ENCODE measurements at places on chromosomes 11 and 22. TPM values are rescaled to one million over a fixed set of nuclear protein-coding genes. Genes with fewer than 3 reads are reported as not detected.

The RFPL3 gene
- not detected for total RNA-seq

DNA sequence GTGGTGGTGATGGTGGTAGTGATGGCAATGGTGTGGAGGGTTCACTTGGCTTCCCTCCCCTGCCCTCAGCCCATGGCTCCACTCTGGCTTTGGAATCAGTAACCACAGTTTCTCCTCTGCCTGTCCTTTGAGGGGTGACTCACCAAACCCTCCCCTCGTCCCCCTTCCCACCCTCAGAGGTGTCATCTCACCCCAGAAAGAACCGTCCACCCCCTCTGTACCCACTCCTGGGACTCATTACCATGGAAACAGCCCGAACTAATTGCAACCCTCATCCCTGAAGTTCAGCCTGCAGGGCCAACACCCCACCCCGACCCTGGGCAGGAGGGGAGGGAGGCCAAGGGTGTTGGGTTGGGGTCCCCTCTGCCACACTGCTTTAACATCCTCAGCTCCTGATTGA is 26.6 kb downstream of the PHLDB1 start:
- no peak for DNase-seq

DNA sequence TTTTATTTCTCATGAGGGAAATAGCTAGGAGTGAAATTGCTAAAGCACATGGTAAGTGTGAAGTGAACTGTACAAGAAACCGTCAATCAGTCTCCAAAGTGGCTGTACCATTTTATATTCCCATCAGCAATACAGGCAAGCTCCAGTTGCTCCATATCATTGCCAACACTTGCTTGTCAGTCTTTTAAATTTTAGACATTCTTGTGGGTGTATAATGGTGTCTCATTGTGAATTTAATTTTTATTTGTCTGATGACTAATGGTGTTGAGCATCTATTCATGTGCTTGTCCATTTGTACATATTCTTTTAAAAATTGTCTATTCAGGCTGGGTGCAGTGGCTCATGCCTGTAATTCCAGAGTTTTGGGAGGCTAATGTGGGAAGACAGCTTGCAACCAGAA is 34.1 kb upstream of the SMCO4 start:
- peak; percentile 10 for DNase-seq

- DNase-seq, result no peak
Measured at GRCh38 chr11:124176925-124177715, 6.0 kb upstream of the OR10D3 start.

The VWCE gene
- total RNA-seq, result not detected

DNA sequence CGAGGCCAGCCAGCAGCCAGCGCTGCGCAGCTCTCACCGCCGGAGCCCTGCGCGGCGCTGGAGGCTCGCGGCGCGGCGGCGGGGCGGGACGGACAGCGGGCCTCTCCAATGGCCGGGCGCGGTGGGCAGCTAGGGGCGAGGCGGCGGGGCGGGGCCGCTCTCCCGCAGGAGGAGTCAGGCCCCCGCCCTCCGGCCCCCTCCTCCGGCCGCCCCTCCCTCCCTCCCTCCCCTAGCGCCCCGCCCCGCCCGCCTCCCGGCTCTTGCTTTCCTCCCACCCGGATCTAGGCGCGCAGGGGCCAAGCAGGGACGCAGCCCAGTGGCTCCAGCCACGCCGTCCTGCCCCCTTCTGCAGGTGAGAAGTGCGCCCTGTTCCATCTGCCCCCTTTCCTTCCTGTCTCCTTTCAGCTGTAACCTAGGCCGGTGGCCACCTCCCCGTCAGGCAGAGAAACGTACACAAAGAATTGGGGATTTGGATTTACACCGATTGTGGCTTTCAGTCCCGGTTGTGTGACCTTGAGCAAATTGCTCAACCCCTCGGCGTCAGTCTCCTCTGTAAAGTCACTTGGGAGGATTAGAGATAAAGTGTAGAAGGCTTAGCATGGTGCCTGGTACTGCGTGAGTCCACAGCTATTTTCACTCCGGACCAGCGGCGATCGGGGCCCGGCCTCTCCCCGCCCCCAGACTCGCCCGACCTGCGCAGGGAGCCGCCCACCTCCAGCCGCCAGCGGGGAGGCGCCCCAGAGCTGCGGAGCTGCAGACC is at the start of gene FZD4:
Gene FZD4 (minus strand): TSS at position 35 of the 760 bp plus-strand sequence. CDS start 310 bp downstream, outside the sequence.
- peak; percentile 95 for DNase-seq

DNA sequence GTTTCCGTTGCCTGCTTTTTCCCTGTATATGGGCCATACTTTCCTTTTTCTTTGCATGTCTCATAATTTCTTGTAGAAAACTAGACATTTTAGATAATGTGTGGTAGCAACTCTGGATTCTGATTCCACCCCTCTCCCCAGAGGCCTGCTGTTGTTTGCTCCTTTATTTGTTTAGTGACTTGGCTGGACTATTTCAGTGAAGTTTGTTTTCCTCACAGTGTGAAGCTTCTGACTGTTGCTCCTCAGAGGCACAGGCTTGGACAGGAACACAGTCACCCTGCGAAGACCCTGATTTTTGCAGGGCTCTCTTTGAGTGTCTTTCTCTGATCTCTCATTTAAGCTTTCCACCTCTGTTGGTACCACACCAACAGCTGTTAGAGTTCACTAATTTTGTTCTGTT is 72.5 kb downstream of the SWAP70 start:
- no peak for DNase-seq

DNA sequence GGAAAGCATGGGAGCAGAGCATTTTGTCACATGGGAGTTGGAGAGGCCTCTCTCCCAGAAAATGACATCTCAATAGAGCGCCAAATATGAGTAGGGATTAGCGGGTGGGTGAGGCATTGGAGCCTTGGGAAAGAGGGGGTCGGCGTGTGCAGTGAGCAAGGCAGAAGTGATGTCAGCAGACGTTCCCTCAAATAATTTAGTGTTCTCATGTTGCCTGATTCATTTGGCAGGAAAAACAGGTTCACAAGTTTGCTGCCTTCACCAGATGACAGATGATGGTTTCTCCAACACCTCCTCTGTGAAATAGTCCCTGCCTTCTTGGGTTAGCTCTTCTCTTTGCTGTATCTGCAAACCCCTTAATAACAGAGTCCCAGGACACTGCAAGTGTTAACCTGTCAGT is 118.5 kb upstream of the ARHGAP20 start:
- no peak for DNase-seq

DNA sequence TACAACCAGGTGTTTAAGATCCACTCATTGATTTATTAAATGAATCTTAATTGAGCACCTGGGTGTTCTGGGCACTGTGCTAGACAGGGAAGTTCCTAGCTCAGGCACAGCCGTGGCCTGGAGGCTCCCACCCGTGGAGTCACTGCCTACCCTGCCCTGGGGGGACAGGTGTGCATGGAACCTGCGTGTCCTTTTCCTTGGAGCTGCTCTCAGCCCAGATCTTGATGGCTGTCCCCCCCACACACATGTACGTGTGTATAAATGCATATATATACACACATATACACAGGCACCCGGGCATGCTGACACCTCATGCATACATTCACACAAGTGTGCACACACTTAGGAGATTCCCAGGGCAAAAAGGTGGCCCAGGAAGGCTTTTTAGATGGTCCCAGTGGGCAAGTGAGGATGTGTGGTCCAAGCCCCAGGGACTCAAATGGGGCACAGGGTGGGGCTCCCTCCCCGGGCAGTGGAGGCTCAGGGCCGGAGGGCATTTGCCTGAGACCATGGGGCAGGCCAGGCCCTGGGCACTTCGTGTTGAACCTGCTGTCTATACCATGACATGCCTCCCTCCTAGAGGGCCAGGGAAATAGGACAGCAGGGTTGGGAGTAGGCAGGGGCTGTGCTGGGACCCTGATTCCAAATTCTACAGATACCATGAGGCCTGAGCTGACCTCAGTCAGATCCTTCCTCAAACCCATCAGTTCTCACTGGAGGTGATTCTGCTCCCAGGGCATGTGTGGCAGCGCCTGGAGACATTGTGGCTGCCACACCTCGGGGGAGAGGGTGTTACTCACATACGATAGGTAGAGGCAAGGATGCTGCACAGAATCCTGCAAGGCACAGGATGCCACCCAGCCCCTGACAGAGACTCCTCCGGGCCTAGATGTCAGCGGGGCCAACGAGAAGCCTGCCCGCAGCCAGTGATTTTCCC is 77.8 kb downstream of the BCR start:
- no peak for DNase-seq

The COX8A gene
- total RNA-seq, result 414 TPM

DNA sequence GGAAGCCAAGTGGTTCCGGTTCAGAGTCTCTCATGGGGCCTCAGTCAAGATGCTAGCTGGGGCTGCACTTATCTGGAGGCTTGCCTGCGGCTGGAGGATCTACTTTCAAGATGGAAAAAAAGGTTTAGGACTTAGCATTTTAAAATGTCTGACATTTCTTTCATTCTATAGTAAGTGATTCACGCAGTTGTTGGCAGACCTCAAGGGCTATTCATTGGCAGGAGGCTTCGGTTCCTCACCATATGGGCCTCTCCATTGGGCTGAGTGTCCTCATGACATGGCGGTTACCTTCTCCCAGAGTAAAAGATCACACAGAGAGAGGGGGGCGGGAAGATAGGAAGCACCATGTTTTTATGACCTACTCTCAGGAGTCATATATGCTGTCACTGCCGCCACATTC is 298.0 kb upstream of the PLET1 start:
- DNase-seq, result no peak

The CCDC89 gene
- total RNA-seq, result 1.1 TPM

DNA sequence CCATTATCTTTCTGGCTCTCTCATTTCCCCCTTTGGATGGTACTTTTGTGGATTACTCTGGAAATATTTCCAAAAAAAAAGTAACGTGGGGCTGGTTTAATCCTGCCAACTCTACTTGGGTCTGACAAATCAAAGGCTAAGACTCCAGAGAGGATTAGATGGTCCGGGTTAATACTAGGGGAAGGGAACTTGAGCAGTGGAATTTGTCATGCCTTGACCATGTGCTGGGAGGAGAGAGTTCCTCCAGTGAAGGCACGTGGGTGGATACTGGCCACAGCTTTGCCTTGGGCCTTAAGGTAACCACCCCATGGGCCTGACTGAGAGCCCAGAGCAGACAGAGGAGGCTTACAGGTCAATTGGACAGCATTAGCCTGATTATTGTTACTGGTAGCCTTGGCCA is 120.3 kb downstream of the NAV2 start:
- DNase-seq, result no peak

- no peak for DNase-seq
Measured at GRCh38 chr11:129731316-129731715, 84.3 kb upstream of the TMEM45B start.

The TENM4 gene
- 23.5 TPM for total RNA-seq

GRCh38 chr11:73988227-73988626 is 5.6 kb upstream of the UCP2 start:
- DNase-seq, result no peak

The PANX2 gene
- 1.5 TPM for total RNA-seq

- DNase-seq, result no peak
Measured at GRCh38 chr11:61800331-61801281, 7.9 kb downstream of the FEN1 start.

DNA sequence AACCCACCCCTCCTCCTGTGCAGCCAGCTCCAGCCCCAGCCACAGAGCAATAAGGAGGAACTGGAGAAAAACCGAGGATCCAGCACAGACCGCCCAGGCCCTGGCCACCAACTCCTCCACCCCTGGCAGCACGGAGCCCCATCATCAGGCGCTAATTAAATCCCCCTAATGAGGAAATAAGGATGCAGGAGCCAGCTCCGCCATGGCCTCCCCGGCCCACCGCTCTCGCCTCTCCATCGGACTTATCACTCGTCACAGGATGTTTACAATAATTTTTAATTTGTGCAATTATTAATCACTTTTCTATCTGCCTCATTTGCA is 42.6 kb downstream of the BUD13 start:
- DNase-seq, result no peak

Measured in Daoy (cell line).